Astrocyte (in vitro differentiated cells and primary cell): ENCODE measurements at places on chromosomes 4 and X.

DNA sequence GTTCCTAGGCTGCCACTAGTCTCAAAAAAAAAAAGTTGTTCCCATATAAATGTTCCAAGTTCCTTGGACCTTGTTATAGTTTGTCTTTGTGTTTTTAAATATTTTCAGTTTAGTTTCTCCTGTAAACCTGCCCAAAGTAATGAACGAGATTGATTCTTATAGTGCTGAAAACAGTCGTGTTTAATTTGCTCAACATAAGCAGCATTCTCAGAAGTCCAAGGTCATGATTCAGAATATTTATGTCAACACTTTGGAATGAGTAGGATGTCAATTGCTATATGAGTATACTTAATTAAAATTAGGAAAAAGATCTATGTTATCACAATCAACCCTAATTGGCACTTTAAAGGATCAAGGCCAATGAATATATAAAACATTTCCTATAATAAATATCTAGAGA, 510.9 kb downstream of the PPP4R3C start:
- no peak for DNase-seq
- H3K4me1 ChIP-seq, result no peaks in the 10 kb centered on the region
- no peaks in the 10 kb centered on the region for H3K36me3 ChIP-seq
- no peaks in the 10 kb centered on the region for H3K27me3 ChIP-seq
- H3K27ac ChIP-seq, result no peak overlapping the region

GRCh38 chr4:24889991-24890390, 22.9 kb downstream of the CCDC149 start:
- H3K4me1 ChIP-seq, result no peaks in the 10 kb centered on the region
- no peaks in the 10 kb centered on the region for H3K36me3 ChIP-seq
- H3K4me3 ChIP-seq, result no peak overlapping the region
- no peaks in the 10 kb centered on the region for H3K27me3 ChIP-seq
- no peak overlapping the region for H3K27ac ChIP-seq

- H3K4me3 ChIP-seq, result no peak overlapping the region
- no peak for DNase-seq
- no peaks in the 10 kb centered on the region for H3K27me3 ChIP-seq
- H3K27ac ChIP-seq, result no peak overlapping the region
- peaks cover 18% of the 10 kb centered on the region for H3K4me1 ChIP-seq
Observed at GRCh38 chr4:145681518-145681917, 1.6 kb downstream of the C4orf51 start.

DNA sequence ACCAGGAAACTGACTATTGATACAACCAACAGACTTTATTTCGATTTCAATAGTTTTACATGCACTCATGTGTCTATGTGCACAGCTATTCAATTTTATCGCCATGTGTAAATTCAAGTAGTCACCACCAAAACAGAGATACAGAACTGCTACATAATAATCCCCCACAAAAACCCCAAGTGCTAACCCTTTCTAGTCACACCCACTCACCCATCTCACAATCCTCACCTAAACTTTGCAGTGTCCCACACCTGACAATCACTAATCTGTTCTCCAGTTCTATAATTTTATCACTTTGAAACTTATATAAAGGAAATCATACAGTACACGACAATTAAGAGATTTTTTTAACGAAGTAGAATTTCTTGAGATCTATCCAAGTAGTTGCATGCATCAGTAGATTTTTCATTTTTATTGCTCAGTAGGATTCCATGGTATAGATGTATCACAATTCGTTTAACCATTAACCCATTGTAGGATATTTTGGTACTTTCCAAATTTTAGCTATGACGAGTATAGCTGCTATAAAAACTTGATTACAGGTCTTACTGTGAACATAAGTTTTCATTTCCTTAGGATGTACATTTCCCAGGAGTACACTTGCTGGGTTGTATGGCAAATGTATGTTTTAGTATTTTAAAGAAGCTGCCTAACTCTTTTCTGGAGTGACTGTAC, 85.9 kb downstream of the CASK start:
- no peaks in the 10 kb centered on the region for H3K4me1 ChIP-seq
- H3K27ac ChIP-seq, result no peak overlapping the region
- no peak overlapping the region for H3K4me3 ChIP-seq
- no peak for DNase-seq
- H3K27me3 ChIP-seq, result no peaks in the 10 kb centered on the region

DNA sequence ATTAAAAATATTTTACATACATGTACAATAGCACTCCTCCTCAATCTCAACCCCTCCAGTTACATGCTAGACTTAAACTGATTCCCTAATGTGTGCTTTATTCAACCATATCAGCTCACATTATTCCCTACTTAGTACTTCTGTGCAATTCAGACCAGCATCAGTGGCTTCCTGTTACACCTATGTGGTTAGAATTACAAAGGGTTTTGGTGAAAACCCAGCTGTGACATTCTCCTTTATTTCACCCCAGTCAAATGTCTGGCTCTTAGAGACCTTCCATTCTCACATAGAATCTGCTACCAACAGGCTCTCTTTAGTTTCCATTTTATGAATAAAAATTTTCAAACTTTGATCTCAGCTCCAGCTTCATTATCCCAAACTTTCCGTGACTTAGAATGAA, 85.2 kb upstream of the SLC7A11 start:
- no peaks in the 10 kb centered on the region for H3K27me3 ChIP-seq
- no peak overlapping the region for H3K4me3 ChIP-seq
- no peak for DNase-seq
- no peaks in the 10 kb centered on the region for H3K36me3 ChIP-seq
- no peaks in the 10 kb centered on the region for H3K4me1 ChIP-seq

DNA sequence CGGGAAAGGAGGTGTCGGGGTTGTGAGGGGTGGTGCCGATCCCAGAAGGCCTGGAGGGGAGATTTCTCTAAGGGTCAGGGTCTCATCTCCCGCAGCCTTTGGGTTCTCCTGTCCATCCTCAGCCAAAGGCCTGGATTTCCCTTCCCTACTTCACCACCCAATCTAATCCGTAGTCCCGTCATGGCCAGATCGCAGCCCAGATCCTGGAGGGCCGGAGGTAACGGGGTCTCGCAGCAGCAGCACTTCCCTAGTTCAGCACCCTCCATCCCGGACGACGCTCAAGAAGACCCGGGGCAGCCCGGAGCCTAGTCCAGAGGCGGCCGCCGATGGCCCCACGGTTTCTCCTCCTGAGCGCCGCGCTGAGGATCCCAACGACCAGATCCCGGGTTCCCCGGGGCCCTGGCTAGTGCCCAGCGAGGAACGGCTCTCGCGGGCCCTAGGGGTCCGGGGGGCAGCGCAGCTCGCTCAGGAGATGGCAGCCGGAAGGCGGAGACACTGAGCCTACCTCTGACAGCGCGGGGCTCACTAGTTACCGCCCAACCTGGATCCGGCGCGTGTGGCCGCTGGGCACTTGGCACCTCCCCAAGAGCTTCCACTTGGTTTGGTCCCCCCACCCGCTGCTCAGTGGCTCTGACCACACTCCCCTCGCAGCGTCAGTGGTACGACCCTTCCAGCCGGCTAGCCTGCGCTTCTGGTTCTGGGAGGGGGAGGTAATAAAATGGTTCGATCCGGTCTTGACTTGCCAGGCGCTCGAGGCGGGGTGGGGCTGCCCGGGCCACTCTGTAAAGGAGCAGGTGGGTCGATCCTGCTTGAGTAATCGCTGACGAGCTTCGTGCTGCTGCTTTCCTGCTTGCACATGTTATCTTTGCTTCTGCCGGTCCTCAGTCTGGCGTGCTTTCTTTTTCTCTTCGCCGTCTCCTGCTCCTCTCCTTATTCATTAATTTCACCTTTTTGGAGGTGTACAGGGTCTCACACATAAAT, 3.6 kb downstream of the MAGIX start:
- peaks cover 15% of the 10 kb centered on the region for H3K4me1 ChIP-seq
- H3K36me3 ChIP-seq, result no peaks in the 10 kb centered on the region
- peak; percentile 68 for DNase-seq
- peak overlapping the region; percentile 56 for H3K4me3 ChIP-seq
- no peaks in the 10 kb centered on the region for H3K27me3 ChIP-seq
- peak overlapping the region; percentile 76 for H3K27ac ChIP-seq

- DNase-seq, result no peak
- no peak overlapping the region for H3K27ac ChIP-seq
- no peak overlapping the region for H3K4me3 ChIP-seq
- H3K27me3 ChIP-seq, result no peaks in the 10 kb centered on the region
- H3K36me3 ChIP-seq, result no peaks in the 10 kb centered on the region
- no peaks in the 10 kb centered on the region for H3K4me1 ChIP-seq
Observed at GRCh38 chrX:44767308-44767707, 76.5 kb upstream of the DUSP21 start.

GRCh38 chr4:87012265-87012953, 77.6 kb downstream of the AFF1 start:
- H3K36me3 ChIP-seq, result no peaks in the 10 kb centered on the region
- no peak overlapping the region for H3K4me3 ChIP-seq
- no peaks in the 10 kb centered on the region for H3K27me3 ChIP-seq
- H3K27ac ChIP-seq, result no peak overlapping the region
- DNase-seq, result no peak

GRCh38 chrX:14354521-14354920, 174.8 kb upstream of the GLRA2 start:
- H3K27ac ChIP-seq, result no peak overlapping the region
- H3K36me3 ChIP-seq, result no peaks in the 10 kb centered on the region
- no peak for DNase-seq
- no peaks in the 10 kb centered on the region for H3K27me3 ChIP-seq
- H3K4me3 ChIP-seq, result no peak overlapping the region

- no peaks in the 10 kb centered on the region for H3K4me1 ChIP-seq
- DNase-seq, result peak; percentile 8
- no peak overlapping the region for H3K27ac ChIP-seq
- no peaks in the 10 kb centered on the region for H3K27me3 ChIP-seq
Observed at GRCh38 chr4:91113130-91113706, 986.0 kb downstream of the CCSER1 start.

GRCh38 chrX:10597871-10598270, 22.5 kb downstream of the MID1 start:
- no peaks in the 10 kb centered on the region for H3K27me3 ChIP-seq
- peaks cover 3% of the 10 kb centered on the region for H3K36me3 ChIP-seq
- DNase-seq, result no peak
- no peak overlapping the region for H3K27ac ChIP-seq
- no peaks in the 10 kb centered on the region for H3K4me1 ChIP-seq
- H3K4me3 ChIP-seq, result no peak overlapping the region

GRCh38 chrX:44922980-44923379, 50.0 kb downstream of the KDM6A start:
- H3K4me1 ChIP-seq, result no peaks in the 10 kb centered on the region
- H3K36me3 ChIP-seq, result no peaks in the 10 kb centered on the region
- no peak overlapping the region for H3K27ac ChIP-seq
- no peak overlapping the region for H3K4me3 ChIP-seq
- H3K27me3 ChIP-seq, result no peaks in the 10 kb centered on the region

- H3K27me3 ChIP-seq, result no peaks in the 10 kb centered on the region
- DNase-seq, result peak; percentile 39
- H3K36me3 ChIP-seq, result no peaks in the 10 kb centered on the region
- no peak overlapping the region for H3K27ac ChIP-seq
- H3K4me3 ChIP-seq, result no peak overlapping the region
Observed at GRCh38 chr4:43276321-43276720, 383.8 kb downstream of the GRXCR1 start.

- no peaks in the 10 kb centered on the region for H3K27me3 ChIP-seq
- DNase-seq, result no peak
- no peaks in the 10 kb centered on the region for H3K4me1 ChIP-seq
- H3K27ac ChIP-seq, result no peak overlapping the region
- H3K36me3 ChIP-seq, result peaks cover 19% of the 10 kb centered on the region
Observed at GRCh38 chrX:154348646-154349358, 25.6 kb downstream of the FLNA start.

DNA sequence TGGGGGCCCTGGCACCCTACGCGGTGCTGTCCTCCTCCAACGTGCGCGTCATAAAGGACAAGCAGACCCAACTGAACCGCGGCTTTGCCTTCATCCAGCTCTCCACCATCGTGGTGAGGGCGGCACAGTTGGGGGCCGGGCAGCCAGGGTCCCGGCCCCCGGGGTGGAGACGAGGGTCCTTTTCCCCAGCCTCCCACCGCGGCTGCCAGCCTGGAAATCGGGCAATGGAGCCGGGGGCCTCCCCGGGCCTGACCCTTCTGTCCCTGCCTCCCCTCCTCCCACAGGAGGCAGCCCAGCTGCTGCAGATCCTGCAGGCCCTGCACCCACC, 13.7 kb upstream of the UBA1 start:
- H3K4me1 ChIP-seq, result no peaks in the 10 kb centered on the region
- no peak overlapping the region for H3K27ac ChIP-seq
- H3K4me3 ChIP-seq, result no peak overlapping the region
- H3K27me3 ChIP-seq, result no peaks in the 10 kb centered on the region
- H3K36me3 ChIP-seq, result peaks cover 6% of the 10 kb centered on the region

DNA sequence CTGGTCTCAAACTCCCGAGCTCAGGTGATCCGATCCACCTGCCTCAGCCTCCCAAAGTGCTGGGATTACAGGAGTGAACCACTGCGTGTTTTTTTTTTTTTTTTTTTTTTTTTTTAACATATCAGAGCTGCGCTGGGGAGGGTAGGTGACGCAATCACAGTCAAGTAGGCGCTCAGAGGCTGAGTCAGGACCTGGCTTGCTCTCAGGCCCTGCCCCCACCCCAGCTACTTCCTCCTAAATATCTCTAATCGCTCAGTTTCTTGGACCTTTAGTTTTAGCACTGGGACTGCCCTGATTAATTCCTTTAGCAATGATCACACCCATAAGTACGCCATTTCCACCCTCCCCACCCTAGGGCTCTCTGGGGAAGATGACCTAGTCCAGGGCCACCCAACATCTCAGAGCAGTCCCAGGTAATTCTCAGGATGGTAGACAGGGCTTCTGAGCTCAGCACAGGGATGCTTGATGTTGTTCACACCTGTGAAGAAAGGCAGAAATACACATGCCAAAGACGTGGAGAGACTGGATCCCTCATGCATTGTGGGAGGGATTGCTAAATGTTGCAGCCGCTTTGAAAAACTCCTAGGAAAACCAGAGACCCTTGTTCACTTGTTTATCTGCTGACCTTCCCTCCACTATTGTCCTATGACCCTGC, 50.2 kb downstream of the DDX3X start:
- H3K4me3 ChIP-seq, result no peak overlapping the region
- no peaks in the 10 kb centered on the region for H3K36me3 ChIP-seq
- peak; percentile 74 for DNase-seq
- H3K4me1 ChIP-seq, result peaks cover 13% of the 10 kb centered on the region
- H3K27me3 ChIP-seq, result no peaks in the 10 kb centered on the region

DNA sequence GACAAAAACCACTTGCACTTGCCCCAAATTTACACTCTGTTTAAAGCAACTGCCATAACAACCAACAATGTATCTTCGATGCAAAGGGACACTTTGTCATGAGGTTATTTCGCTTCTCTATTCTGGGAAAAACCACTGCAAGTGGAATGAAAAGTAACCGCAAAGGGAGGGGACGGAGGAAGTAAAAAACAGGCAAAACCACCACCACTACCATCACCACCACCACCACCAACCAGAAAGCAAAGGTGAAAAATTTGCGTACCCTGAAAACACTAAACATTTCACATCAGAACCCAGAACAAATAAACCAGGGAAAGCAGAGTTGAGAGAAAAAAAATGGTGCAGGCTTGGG, 1.2 kb upstream of the N4BP2 start:
- peak; percentile 62 for DNase-seq
- H3K4me1 ChIP-seq, result peaks cover 12% of the 10 kb centered on the region
- peak overlapping the region; percentile 74 for H3K4me3 ChIP-seq
- no peaks in the 10 kb centered on the region for H3K36me3 ChIP-seq
- peak overlapping the region; percentile 85 for H3K27ac ChIP-seq

GRCh38 chrX:17994429-17994828, 133.3 kb upstream of the RAI2 start:
- no peaks in the 10 kb centered on the region for H3K27me3 ChIP-seq
- no peaks in the 10 kb centered on the region for H3K36me3 ChIP-seq
- H3K4me1 ChIP-seq, result no peaks in the 10 kb centered on the region
- no peak overlapping the region for H3K27ac ChIP-seq

GRCh38 chrX:69162361-69162865, 2.8 kb downstream of the PJA1 start:
- DNase-seq, result no peak
- peaks cover 11% of the 10 kb centered on the region for H3K4me1 ChIP-seq
- no peak overlapping the region for H3K4me3 ChIP-seq
- H3K27ac ChIP-seq, result no peak overlapping the region
- H3K27me3 ChIP-seq, result no peaks in the 10 kb centered on the region
- peaks cover 5% of the 10 kb centered on the region for H3K36me3 ChIP-seq
